ENCODE measurements at places on chromosomes 4 and X.

DNA sequence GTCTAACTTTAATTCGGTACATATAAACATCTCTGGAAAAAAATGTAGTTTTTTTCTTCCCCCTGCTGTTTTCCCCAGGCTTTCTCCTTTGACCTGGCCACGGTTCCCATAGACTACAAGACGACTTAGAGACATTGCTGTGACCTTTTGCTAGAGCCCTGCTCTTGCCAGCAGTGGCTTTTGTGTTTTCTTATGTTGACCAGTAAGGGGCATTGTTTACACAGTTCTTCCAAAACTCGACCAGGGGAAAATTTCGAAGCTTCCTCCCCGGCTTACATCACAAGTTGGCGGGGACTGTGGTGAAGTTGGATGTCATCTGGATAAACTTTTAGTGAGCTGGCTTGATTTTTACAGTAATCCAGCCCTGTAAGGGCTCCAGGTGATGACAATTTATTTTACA is 9.3 kb downstream of the CCDC160 start:
- DNase-seq: peak; percentile 11

- peak; percentile 45 for DNase-seq
Measured at GRCh38 chrX:8738588-8739189, 6.8 kb upstream of the ANOS1 start.

DNA sequence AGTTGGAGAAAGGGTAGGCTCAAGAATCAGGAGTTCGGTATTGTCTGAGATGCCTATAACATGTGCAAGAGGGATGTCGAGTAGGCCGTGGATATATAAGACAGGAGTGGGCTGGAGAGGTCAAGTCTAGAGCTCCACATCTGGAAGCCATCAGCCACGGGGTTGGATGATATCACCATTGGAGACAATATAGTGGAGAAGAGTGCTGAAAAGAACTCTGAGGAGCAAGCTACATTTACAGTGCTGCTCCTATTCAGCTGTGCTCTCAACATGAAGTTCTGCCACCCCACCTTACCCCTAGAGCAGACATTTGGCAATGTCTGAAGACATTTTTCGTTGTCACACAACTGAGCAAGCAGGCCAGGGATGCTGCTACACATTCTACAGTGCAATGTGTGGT is 20.9 kb upstream of the PLAC1 start:
- DNase-seq: peak; percentile 75

- DNase-seq: no peak
Measured at GRCh38 chr4:102641793-102642192, 119.0 kb downstream of the MANBA start.

DNA sequence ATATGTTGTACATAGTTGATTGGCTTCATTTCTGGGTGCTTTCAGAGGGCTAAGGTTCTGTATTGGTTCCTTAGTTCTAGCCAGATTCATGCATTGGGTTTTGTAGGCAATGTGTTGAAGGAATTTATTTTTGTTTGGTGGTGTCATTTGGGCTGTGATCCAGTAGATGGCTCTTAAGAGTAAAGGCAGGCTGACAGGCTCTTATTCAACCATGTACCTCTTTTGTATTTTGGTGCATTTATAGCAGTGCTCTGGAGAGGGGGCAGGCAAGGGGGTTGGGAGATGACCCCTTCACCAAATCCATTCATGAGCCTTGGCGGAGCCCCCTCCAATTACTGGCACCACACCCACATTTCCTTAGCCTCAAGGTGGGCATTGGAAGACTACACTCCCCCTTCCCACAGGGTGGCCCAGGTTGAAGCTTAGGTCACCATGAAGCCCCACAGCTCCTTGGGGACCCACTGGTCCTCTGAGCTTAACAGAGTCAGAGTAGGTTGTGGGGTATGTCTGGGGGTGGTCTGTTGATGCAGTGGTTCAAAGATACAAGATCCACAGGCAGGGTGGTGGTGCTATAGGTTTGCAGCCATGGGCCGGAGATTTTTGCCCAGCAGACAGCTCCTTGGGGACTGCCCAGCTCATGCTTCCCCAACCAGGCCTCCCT is 143.0 kb upstream of the GNPDA2 start:
- peak; percentile 17 for DNase-seq

DNA sequence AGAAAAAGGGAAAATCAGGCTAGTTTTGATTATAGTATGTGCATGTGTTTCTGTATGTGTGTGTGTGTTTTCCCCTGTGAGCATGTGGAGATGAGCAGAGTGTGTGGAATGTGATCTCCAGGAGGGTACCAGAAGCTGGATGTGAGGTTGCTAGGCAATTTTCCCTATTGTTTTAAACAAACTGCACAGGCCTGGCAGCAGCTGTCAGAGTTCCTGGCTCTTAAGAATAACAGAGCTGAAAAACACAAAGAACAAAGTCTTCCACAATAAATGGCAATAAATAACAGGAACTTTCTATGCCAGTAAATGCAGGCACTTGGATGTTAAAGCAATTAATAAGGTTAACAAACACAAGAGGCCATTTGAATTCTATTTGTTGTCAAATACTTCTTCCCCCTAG is 344.6 kb upstream of the CTSO start:
- peak; percentile 92 for DNase-seq

DNA sequence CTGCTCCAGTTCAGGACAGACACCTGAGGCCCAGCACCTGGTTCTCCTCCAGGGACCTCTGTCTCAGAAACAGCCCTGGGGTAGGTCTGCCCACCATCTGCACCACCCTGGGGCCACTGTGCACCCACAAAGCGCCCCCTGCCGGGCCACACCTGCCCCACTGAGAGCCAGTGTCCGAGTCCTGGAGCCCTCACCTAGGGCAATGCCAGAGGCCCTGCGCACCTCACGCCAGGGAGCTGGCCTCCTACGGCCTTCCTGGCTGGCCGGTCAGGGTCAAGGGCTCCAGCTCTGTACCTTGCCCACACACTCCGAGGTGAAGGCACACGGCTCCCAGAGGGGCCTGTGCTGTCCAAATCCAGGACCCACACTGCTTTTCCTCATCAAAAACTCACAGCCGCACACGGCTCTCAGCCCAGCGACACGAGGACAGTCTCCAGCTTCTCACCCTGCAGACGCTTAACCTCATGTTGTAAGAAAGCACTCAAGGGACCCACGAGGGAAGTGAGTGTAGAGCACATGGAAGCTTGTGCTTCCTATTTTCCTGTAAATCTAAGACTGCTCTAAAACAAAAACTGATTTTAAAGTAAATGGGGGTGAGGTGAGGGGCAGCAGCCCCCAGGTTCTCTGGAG is 5.4 kb downstream of the CTBP1 start:
- peak; percentile 53 for DNase-seq

DNA sequence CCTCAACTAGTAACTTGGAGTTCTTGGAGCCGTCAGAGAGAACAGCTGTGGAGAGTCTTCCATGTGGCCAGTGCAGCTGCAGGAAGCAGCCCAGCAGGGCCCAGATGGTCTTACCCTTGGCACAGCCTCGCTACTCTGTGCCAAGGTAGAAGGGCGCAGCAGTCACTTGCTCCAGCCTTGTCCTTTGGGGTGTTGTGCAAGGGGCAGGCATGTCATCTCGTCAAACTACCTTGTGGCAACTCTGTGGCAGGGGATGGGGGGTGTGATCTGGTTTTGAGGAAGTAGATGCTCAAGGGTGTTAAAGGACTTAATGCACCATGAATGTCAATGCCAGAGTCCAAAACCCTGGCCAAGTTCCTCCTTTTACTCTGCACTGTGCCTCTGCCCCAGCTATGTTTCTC is 34.2 kb upstream of the TBC1D14 start:
- DNase-seq: no peak

DNA sequence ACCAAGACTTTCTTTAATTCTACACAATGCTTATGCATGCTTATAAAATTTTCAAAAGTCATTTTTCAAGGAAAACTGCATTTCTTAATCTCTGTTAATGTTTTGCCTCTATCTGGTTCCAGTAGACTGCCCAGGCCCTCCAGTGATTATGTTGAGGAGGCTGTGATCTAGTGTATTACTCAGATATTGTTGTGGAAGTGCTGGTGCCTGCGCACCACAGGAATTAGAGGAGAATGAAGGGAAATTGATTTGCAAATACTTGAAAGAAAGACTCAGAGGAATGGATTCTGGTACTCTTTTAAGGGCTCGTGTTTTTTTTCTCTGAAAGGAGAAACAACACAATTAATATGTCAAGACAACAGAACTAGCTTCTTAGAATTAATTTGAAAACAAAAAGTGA is 1015.1 kb downstream of the RPA4 start:
- peak; percentile 10 for DNase-seq

GRCh38 chrX:39631276-39632229 is 466.2 kb downstream of the BCOR start:
- no peak for DNase-seq

DNA sequence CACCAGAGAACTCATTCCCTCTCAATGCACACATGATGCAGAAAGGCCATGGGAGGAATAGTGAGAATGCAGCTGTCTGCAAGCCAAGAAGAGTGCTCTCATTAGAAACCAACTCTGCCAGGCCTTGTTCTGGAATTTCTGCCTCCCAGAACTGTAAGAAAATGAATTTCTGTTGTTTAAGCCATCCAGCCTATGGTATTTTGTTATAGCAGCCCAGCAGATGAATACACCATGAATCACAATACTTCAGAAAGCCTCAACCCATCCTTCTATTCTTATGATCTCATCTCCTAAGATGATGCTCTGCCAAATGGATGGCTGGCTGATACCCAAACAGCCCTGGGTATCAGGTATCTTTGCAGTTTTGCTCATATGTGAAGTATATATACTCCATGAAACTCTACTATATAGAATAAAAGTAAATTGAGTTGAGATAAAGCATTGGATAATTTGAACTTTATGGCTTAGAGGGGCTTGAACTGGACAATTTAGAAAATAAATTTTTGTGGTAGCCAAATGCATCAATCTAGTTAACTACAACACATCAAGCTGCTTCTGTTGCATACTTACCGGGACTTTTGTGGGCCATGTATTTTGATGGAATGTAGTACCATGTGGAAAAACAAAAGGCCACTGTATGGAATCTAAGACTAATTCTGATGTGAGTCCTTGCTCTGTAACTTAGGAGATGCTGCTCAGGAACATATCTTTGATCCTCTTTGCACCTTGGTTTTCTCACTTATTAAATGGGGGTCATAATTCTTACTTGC is 245.9 kb downstream of the HS3ST1 start:
- peak; percentile 78 for DNase-seq

DNA sequence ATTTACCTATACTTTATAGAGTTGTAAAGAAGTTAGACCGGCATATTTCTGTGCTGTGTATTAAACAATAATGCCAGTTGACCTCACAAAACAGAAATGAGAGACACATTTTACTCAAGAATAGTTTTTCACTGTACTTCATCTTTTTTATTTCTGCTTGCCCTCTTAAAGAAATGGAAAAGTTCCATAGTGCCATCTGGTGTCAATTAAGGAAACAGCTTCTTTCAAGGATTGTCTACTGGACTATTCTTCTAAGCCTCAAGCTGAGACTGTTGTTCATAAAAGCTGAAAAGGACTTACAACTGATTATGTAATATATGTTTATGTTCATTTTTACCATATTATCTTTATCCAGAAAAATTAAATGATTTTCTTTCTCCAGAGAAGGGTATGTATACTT is 1523.7 kb downstream of the ARAP2 start:
- DNase-seq: peak; percentile 57

- DNase-seq: peak; percentile 50
Measured at GRCh38 chrX:19334945-19335626, 8.6 kb upstream of the PDHA1 start.

DNA sequence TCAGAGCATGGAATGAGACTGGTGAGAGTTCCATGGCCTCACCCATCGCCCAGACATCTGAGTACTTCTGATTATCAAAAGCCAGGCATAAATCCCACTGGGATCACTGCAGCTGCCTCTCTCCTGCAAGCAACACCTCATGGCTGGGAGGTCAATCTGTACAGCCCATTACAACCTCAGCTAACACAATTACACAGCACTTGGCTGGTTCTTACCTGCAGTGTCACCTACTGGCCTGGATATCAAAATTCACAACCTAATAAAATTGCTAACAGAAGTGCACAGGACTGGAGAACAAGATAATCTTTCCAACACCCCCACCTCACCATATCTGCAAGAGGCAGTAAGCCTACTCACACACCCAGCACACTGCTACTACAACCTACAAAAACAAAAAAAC is 341.7 kb upstream of the NDST3 start:
- DNase-seq: no peak

DNA sequence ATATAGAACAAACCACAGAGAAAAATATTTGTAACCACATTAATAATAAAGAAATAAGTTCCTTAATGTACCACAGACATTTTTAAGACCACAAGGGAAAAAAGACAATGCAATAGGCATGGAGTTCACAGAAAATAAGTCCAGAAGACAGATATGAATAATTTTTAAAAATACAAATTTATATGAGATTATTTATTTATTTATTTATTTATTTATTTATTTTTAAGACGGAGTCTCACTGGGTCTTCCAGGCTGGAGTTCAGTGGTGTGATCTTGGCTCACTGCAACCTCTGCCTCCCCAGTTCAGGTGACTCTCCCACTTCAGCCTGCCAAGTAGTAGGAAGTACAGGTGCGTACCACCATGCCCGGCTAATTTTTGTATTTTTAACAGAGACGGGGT is 53.7 kb downstream of the THAP9 start:
- DNase-seq: no peak

DNA sequence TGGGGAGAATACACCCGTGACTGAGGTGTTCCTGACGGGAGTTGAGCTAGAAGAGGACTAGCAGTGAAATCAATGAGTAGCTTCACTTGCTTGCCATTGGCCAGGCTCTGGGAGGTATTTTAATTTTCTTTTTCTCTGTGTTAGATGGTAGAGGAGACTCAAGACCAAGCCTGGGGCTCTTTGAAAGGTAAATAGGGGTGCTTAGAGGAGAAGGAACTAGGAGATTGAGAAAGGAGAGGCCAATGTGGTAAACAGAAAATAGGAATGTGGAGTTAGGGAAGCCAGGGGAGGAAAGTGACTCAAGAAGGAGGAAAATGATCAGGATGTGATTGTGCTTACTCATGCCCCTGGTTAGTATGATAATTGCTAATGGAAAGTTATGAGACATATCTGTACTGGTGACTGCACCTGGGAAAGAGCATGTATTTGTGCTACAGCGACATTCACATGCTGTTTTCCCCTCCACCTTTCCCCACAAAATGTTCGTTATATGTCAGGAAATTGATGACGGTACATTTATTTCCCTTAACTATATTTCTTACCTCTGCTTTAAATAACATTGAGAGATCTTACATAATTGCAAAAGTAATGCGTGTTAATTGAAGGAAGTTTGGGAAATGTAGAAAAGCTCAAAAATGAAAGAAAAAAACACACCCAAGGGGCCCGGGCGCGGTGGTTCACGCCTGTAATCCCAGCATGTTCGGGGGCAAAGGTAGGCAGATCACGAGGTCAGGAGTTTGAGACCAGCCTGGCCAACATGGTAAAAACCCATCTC is 16.9 kb upstream of the LRBA start:
- DNase-seq: peak; percentile 74

DNA sequence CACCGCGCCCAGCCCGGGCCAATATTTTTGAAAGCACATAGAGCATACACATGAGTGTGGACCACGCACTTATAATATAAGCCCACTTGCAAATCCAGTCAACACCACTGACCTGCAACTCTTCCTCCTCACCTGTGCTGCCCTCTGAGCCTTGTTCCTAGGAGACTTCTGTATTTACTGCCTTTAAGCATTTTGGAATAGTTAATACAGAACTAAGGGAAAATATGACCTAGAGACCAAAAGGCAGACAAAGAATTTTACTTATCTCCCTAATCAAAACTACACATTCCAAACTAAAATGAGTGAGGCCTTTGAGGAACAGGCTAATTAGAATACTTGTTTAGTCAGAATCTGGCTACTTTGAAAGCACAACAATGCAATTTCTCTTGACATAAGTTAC is 89.1 kb downstream of the RELL1 start:
- DNase-seq: no peak

GRCh38 chrX:68409194-68409593 is 24.1 kb downstream of the OPHN1 start:
- DNase-seq: no peak

- DNase-seq: no peak
Measured at GRCh38 chrX:18045436-18045835, 175.2 kb downstream of the BEND2 start.
